Liver (tissue), 10 donors: ENCODE measurements at places on chromosomes 2 and 18.
A peak's percentile ranks its signal among the peaks of the same experiment; 100 is the strongest.

- no peak for DNase-seq
These were observed 58.0 kb downstream of the CDCA7 start for GRCh38 chr2:173412628-173413027.

DNA sequence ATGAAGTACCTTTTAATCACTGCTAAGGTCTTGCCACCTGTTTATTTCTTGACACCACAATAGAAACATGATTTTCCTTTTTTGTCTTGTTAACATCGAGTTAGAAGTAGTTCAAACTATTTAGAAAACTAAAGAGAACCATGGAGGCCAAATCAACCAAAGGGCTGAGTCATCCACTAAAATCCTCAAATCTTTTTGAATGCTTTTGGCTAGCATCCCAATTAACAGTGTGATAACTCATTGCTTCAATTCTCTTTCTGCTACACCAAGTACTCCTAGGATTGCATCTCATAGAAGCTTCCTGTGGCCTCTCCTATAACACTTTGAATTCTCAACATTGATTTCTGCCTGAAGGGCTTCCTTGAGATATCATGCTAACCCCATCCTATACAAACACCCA lies 159.9 kb upstream of the MMADHC start:
- DNase-seq, result no peak

DNA sequence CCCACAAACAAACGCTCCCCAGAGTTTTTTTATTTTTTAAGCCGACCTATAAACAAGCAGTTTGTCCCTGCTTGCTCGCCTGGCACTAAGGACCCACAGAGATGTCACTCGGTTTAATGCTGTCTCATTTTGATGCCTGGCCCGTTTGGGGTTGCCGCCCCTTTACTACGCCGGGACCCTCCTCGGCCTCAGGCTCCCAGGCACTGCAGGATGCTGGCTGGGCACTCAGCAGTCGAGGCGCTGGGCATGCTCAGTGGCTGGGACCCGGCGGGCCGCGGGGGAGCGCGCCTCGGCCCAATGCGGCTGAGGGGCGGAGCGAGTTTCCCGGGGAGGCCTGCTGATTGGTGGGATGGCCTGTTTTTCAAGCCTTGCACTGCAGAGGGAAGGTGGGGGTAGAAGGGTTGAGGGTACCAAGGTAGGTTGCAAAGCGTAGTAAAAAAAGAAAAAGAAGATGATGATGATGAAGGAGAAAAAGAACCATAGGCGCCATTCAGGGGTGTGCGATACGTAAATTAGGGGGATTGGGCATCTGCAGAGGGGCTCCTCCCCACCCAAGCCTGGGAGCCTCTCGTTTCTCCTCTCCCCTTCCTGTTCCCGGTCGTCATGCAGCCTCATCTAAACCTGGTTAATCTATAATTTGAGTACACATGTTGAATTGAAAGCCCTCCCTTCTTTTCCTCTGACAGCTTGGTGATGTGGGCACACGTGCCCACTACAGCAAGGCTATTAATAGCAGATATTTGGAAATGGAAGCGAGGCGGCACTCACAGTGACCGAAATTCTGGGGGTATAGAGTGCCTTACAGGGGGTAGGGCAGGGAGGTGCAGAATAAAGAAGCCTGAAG lies 1.5 kb upstream of the IRS1 start:
- peak; percentile 86 for DNase-seq

- no peak for DNase-seq
These were observed 18.2 kb upstream of the SOX11 start for GRCh38 chr2:5674026-5674340.

DNA sequence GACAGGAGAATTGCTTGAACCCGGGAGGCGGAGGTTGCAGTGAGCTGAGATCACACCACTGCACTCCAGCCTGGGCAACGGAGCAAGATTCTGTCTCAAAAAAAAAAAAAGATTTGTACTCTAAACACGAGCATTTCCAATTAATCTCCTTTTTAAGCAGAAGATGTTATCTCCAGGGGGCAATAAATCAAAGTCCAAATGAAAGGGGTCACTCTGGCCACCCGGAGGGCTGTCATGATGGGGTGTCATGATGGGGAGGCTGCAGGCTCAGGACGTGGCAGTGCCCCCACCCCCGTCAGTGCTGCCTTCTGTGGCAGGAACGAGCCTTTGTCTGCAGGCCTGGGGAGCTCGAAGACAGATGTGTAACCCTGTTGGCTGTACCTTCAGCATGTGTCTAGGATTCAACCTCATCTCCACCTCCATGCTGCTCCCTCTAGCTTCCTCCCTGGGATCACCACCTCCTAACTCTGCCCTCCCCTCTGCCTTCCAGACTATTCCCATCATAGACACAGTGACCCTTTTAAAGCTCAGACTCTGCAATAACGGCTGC lies 76.9 kb upstream of the YWHAQ start:
- no peak for DNase-seq

GRCh38 chr2:210586381-210586780 lies 30.0 kb downstream of the CPS1 start:
- DNase-seq, result no peak

GRCh38 chr2:80815259-80815658 lies 510.7 kb upstream of the LRRTM1 start:
- DNase-seq, result no peak

DNA sequence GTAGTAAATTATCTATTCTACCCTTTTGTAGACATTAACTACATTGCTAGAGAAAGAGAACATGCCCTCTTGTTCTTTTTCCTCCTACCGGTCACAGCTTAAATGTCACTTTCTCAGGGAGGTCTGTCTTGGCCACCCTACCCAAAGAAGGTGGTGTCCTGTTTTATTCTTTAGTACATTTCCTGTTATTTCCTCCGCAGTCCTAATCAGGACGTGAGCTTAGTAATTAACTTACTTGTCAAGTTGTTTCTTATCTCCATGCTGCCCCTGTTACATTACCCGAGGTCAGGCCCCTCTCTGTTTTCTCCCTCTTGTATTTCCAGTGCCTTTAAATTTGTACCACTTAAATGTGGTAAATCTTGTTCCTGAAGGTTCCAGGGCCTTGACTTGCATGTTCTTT lies 73.7 kb upstream of the RMDN2 start:
- no peak for DNase-seq

- no peak for DNase-seq
These were observed 31.6 kb downstream of the TWSG1 start for GRCh38 chr18:9366126-9366714.

DNA sequence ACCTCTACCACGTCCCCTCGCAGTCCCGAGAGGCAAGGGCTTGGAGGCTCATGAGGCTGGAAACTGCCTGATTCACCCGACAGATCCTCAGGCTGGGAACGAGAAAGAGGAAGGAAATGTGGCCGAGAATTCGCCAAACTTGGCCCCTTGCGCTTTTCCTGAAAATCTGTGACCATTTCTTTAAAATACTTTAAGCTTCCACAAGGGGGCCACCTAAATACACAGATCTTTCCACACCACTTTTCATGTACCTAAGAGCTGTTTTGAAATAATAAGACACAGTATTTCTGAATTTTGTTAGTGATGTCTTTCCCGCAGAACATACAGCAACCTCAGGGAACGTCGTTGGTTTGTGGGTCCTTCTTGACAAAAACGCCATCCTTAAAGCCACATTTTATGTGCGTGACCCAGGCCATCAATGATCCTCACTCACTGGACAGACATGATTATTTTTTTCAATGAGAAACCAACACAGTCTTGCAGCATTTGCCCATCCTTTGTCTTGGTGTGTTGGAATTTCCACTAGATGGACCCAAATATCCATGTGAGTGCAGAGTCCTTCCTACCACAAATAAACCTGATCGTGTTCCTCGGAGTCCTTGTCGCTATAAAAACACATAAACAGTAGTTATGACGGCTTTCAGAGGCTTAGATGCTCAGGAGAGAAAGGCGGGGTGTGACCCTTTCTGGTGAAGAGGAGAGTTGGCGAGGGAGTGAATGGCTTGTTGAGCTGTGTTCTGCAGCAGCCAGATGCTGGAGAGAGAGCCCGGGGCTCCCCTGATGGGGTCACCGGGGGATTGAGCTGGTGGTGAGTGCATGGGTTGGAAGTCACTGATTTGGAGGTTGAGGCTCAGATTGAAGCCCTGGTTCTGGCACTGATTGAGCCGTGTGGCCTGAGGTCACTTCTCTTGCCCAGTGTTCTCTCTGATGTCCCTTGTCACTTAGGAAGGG lies 25.0 kb downstream of the DCDC2C start:
- DNase-seq, result no peak

- no peak for DNase-seq
These were observed 62.1 kb downstream of the CCDC148 start for GRCh38 chr2:158394453-158394852.

- no peak for DNase-seq
These were observed 334.3 kb downstream of the DYSF start for GRCh38 chr2:71787476-71788185.

DNA sequence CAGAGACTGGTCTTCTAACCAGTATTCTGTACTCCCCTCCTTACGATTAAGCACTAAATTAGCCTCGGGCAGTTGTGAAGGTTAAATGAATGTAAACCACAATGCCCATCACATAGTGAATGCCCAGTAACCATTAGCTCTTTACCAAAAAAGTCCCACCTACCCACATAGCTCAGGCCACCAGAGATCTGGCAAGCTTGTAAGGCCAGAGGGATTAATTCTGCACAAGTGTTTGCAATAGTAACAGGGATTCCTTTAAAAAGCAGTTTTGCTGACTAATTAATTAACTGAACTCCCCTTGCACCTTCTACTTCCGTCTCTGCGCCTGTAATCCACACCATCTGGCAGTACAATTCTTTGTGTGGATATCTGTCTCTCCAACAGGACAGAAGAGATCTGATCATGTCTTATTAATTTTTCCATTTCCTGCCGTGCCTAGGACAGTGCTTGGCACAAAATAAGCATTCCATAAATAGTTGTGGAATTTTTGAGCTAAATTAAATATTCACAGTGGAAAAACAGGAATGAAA lies 36.2 kb upstream of the IGFBP2 start:
- DNase-seq, result no peak

DNA sequence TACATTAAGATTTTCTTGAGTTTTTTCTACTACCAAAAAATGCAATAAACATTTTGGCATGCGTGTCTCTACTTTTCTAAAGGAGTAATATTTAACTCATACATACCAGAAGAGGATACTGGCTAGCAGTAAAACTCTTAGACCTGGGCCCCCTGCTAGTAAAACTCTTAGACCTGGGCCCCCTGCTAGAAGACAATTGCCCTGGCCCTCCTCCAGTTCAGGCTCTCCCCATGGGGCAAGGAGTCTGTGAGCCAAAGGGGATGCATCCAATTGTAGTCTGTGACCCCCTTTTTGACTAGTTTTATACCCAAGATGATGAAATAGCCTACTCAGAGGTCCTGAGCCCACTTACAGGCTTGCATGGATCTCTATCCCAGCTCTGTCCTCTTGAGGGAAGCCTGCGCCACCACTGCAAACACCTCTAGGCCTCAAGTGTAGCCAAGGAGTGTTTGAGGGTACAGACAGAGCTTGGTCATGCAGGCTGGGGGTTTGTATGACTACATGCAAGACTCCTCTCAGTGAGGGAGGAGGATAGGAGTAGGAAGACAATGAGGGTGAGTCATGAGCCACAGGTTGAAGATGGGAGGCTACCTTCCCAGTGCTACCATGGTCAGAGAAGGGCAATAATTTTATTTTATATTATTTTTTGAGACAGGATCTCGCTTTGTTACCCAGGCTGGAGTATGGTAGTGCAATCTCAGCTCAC lies 45.2 kb upstream of the PGAP1 start:
- no peak for DNase-seq

- no peak for DNase-seq
These were observed 101.3 kb downstream of the PID1 start for GRCh38 chr2:229169751-229170150.

GRCh38 chr2:10301941-10302478 lies 694 bp upstream of the HPCAL1 start:
- no peak for DNase-seq

- no peak for DNase-seq
These were observed 102.5 kb downstream of the BARD1 start for GRCh38 chr2:214706986-214707385.

DNA sequence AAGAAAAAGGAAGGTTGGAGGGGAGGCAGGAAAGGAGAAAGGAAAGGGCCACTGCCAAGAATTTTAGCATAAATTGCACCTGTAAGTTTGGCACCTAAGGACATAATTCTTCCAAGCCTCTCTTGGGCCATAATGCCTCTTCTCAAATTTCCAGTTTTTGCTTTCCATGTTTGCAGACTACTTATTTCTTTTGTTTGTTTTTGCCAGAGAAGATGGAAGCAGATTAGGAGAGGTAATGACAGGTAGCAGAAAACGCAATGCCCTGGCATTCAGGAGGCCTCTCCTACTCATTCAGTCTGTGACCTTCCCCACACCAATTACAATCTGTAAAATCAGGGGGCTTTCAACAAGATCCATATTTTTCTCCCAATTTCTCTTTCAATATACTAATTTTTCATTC lies 56.8 kb downstream of the MRPL33 start:
- DNase-seq, result no peak
